T-helper 17 cell (primary cell): ENCODE measurements at places on chromosomes 4 and X.

DNA sequence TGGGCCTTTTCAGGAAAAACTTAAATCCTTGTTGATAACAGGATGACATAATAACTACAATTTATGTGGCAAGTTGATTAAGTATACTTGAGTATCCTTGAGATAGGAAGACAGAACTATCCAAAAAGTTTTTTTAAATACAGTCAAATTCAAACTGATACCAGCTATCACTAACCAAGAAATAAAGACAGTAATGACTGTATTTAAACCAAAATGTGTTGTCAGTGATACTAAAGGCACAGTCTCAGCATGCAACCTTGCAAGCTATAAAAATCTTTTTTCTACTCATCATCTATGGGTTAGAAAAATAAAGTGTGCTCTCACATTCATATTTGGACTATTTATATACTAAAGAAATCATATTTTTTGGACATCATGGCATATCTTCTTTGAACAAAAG, 64.7 kb downstream of the PAPSS1 start:
- DNase-seq = no peak

- peak; percentile 2 for DNase-seq
These were observed 40.2 kb downstream of the HMX1 start for GRCh38 chr4:8831221-8832112.

- no peak for DNase-seq
These were observed 322.1 kb downstream of the TLL1 start for GRCh38 chr4:166195101-166195500.

GRCh38 chrX:39899856-39900776, 197.6 kb downstream of the BCOR start:
- DNase-seq = no peak

- no peak for DNase-seq
These were observed 339.5 kb downstream of the DHX15 start for GRCh38 chr4:24244663-24245490.

DNA sequence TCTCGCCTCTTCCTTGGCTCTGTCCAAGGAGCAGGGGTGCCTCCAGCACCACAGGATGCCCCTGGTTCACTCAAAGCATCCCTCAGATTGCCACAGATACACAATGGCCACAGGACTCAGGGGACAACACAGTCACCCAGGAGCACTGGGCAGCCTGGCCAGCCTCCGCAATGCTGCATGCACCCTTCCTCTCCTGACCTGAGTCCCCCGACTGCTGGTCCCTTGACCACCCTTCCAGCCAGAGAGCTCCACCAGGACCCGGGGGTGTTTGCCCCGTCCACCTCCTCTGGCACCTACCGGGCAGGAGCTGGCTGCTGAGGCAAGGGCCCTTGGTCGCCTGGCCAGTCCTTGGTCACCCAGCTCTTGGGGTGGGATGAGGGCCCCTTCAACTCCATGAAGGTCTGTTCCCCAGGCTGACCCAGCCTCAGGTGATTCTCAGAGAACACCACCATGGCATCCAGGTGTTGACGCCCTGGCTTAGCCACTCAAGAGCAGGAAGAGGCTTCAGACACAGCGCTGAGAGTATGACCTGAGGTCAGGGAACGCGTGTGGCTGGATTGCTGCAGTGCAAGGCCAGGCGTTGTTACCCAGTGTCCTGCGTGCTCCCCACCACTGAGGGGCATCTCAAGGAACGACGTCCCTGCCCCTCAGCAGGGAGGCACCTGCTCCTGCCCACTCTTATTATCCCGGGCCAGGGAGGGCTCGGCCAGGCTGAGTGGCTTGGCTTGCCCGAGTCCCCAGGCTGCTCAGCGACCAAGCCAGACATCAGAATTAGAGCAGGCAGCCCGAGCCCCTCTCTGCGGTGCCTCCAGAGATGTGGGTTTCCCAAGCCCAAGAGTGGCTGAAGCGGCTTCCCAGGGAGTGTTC, 10.2 kb downstream of the ADRA2C start:
- no peak for DNase-seq

DNA sequence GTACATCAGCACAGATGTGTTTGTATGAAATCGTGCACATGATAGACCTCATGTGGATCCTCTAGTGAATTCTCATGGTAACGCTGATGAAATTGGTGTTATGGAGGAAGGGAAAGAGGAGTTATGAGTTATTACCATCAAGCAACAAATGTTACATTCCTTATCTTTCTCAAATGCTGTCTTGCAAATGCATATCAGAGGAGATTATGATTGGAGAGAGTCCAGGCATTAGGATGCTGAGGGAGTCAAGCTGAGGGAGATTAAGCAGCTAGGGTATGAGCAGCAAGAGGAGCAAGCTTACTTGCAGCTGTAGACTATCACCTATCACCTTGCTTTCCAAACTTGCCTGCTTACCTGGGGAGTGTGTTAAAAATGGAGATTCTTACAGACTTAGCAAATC, 36.8 kb upstream of the SFRP2 start:
- no peak for DNase-seq

GRCh38 chr4:100742045-100742444, 224.2 kb upstream of the EMCN start:
- DNase-seq = no peak

- DNase-seq = no peak
These were observed 64.5 kb downstream of the CDS1 start for GRCh38 chr4:84647312-84647884.

- DNase-seq = no peak
These were observed 103.3 kb upstream of the PCDH18 start for GRCh38 chr4:137635601-137636000.

DNA sequence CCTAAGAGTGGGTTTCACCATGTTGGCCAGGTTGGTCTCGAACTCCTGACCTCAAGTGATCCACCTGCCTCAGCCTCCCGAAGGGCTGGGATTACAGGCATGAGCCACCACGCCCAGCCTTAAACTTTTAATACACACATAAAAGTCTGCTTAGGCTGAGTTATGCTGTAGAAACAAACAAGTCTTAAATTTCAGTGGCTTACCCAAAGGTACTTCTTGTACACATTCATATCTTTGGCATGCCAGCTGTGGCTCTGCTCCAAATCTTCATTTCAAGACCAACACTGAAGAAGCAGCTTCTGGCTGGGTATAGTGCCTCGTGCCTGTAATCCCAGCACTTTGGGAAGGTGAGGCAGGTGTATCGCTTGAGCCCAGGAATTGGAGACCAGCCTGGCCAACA, 80.3 kb downstream of the PPEF2 start:
- no peak for DNase-seq

- DNase-seq = no peak
These were observed 66.3 kb upstream of the DGKK start for GRCh38 chrX:50536955-50537354.

- no peak for DNase-seq
These were observed 20.3 kb downstream of the CFAP99 start for GRCh38 chr4:2438822-2439718.

GRCh38 chr4:121277194-121278105, 103.4 kb downstream of the QRFPR start:
- no peak for DNase-seq

DNA sequence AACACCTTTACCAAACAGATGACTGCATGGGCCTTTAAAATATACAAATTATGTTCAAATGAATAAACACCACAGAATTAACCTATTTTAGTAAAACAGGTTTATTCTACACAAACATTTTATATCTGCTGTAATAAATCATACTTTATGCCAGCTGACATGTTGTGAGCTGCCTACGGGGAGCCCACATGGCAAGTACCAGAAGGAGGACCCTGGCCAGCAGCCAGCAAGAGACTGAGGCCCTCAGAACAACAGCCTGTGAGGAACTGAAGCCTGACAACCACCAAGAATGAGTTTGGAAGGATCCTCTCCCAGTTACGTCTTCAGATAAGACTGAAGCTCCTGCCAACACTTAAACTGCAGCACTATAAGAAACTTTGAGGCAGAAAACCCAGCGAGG, 377.0 kb downstream of the PDGFC start:
- no peak for DNase-seq

- no peak for DNase-seq
These were observed 174.0 kb upstream of the FMR1 start for GRCh38 chrX:147737690-147738089.

- DNase-seq = no peak
These were observed 175.5 kb downstream of the MAPK10 start for GRCh38 chr4:86184216-86184900.

DNA sequence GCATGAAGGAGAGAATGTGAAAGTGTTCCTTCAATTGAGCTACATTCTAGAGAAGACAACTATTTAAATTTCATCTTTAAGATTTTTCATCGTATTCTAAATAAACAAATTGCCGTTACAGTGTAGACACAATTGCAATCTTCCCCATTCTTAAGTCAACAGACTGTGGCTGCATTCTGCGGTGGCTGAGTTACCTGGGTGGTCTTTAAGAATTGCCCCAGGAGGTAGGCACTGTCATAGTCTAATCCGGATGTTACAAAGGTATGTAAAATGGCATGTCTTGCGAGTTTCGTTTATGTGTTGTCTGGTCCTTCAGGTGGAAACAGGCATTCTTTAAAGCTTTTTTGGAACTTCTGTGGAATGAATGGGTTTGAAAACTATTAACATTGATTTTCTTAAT, 586.1 kb upstream of the PITX2 start:
- no peak for DNase-seq

DNA sequence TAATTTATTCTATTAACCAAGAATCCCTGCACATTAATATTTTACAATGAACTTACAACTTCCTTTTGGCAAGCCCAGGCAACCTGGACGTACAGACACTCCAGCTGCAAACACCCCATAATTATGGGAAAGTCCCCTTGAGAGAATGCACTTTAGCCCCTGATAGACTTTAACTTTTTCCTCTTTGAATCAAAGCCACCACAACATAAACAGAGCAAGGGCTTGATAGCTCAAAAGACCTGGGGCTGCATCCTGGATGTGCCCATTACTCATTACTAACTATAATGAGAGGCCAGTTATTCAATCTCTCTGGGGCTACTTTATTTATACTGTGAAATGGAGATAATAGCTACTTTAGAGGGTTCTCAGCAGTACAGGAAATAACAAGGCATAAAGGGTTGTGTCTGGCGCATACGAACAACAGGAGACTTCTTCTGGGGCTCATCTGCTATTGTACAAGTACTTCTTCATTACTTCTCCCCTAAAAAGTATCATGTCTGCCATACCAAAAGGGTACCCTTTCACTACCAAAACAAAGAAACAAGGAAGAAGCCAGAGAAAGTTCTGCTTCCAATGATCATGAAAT, 54.9 kb downstream of the CASK start:
- no peak for DNase-seq

- DNase-seq = no peak
These were observed 58.4 kb upstream of the COX18 start for GRCh38 chr4:73127839-73128453.

DNA sequence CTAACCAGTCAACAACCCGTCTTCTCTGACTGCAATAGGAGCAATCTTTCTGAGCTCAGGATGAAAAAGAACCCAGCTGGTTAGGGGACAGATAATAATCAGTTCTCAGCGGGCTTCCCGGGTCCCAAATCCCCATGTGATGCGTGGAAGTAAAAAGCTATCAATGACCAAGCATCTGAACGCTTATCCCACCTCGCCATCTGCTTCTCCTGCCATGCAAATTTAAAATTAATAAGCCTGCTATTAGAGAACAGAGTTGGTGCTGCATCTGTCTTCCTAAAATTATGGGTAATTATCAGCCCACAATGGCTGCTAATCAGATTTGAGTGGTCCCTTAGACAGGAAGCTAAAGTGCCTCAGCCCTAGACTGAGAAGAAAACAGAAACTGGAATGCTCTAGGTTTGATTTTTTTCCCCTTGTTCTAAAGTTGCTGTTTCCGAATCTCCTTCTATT, 37.5 kb downstream of the AFAP1 start:
- no peak for DNase-seq

DNA sequence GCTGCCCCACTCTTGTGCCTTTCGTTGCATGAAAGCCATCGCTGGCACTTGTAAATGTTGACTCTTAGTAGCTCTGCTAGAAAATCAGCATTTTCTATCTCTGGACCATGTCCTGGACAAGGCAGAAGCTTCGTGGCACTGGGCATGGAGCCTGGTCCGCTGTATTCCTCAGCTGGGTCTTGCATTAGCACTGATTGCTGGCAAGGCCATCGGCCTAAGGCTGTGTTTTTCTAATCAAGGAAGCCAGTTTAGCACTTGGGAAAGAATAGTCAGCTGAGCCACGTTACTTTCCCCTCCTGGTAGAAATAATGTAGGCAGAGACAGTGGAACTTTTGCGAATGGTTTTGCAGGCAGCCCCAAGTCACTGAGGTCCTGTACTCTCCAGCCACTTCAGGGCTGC, 180.2 kb upstream of the EOLA2 start:
- no peak for DNase-seq

DNA sequence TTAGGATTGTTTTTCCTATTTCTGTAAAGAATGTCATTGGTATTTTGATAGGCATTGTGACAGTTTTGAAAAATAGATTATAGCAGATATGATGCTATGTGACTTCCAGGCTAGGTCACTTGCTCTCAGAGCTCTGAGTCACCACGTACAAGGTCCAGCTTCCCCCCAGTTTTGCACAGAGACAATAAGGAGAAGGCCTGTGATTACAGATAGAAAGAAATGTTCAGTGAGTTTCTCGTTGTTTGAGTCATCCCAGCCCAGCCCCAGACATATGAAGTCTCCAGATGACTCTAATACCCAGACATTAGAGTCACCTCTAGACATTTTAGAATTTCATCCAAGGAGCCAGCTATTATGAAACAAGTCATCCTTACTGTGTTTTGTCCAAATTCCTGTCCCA, 57.2 kb downstream of the MFAP3L start:
- no peak for DNase-seq

GRCh38 chr4:184434501-184435066, 39.8 kb downstream of the IRF2 start:
- no peak for DNase-seq

DNA sequence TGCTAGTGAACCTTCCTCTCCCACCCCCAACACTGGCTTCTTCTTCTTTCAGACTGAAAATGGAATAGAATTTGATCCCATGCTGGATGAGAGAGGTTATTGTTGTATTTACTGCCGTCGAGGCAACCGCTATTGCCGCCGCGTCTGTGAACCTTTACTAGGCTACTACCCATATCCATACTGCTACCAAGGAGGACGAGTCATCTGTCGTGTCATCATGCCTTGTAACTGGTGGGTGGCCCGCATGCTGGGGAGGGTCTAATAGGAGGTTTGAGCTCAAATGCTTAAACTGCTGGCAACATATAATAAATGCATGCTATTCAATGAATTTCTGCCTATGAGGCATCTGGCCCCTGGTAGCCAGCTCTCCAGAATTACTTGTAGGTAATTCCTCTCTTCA, 14.7 kb downstream of the TNMD start:
- DNase-seq = no peak

GRCh38 chrX:129652565-129653169, 2.1 kb downstream of the APLN start:
- no peak for DNase-seq

DNA sequence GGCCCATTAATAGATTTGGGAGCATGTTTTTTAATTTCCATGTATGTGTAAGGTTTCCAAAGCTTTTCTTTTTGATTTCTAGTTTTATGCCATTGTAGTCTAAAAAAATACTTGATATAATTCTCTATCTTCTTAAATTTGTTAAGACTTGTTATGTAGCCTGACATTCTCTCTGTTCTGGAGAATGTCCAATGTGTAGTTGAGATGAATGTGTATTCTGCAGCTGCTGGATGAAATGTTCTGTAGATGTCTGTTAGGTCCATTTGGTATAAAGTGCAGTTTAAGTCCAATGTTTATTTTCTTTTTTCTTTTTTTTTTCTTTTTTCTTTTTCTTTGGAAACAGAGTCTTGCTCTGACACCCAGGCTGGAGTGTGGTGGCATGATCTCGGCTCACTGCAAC, 378.5 kb upstream of the MAD2L1 start:
- no peak for DNase-seq

- no peak for DNase-seq
These were observed 72.4 kb upstream of the NEIL3 start for GRCh38 chr4:177237291-177237690.

GRCh38 chr4:101191302-101192098, 155.8 kb downstream of the PPP3CA start:
- no peak for DNase-seq
